ENCODE measurements at places on chromosomes 1 and 21.

- no peak for DNase-seq
These were observed 56.6 kb downstream of the PRKCZ start for GRCh38 chr1:2106659-2107405.

GRCh38 chr21:34037009-34037795, 36.2 kb upstream of the MRPS6 start:
- peak; percentile 58 for DNase-seq

DNA sequence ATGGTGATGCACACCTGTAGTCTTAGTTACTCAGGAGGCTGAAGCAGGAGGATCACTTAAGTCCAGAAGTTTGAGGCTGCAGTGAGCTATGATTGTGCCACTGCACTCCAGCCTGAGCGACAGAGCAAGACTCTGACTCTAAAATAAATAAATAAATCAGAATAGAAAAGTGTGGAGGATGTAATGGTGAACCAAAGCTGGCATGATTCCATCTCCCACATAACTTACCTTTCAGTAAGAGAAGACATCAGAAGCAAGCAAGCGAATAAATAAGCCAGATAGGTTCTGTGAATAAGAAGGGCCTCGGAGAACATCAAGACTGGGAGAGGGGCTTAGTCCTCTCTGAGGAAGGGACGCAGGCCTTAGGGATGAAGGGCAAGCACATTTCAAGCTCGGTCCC, 59.5 kb downstream of the TOMM20 start:
- DNase-seq, result no peak

GRCh38 chr21:38269576-38269936, 12.8 kb downstream of the KCNJ15 start:
- no peak for DNase-seq

DNA sequence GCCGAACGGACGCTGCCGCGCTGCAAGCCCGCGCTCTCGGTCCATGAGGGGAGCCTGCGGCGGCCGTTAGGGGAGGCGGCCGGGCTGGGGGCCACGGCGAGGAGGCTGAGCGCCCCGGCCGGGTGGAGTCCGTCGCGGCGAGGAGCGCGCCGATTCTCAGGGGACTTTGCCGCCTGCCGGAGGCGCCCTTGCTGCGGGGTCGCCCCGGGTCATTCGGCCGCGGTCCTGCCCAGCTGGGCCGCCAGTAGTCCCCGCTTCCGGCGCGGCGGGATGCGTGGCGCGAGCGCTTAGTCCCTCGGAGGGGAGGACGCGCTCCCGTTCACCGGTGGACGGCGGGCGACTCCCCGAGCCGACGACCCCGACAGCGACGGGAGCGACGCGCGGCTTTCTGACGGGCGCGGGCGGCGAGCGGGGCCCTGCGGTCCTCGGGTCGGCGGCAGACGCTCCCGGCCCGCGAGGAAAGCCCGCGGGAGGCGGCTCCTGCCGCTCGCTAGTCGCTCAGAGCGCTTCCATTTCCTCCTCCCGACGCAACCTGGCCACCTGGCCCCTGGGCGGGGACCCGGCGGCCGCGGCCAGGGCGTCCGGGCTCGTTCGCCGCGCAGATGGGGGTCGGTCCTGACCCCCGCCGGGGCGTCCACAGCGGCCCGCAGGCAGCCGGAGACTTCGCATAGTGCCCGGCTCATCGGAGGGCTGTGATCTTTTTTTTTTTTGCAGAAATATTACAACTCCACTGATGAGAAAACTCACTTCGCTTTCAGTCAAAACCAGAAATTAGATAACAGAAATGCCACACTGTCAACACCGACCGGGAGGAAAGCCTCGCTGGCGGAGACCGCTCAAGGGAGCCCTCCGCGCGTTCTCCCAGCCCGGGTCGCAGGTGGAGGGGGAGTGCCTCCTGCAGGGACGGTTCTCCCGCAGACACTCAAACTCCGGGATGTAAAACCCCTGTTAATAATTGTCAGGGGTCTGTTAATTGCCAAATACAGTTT, 641 bp upstream of the ZBTB21 start:
- no peak for DNase-seq

GRCh38 chr1:206537141-206537540, 29.8 kb downstream of the RASSF5 start:
- no peak for DNase-seq

DNA sequence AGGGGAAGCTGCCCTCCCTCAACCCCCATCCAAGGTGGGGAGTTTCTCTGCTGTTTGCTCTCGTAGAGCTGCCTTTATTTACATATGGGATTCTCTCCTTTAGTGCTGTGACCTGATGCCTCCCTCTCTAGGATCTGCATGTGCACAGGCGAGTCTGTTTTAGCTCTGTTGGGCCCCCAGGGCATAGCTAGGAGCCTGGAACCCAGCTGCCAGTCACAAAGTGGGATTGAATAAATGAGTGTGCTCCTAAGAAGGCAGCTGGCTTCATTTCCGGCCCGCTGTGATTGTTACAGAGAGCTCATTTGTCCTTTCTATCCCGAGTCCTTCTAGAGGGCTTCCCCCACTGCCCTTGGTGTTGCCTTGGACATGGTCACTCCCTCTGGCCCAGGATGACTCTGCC, 176.6 kb downstream of the GRIK3 start:
- no peak for DNase-seq

DNA sequence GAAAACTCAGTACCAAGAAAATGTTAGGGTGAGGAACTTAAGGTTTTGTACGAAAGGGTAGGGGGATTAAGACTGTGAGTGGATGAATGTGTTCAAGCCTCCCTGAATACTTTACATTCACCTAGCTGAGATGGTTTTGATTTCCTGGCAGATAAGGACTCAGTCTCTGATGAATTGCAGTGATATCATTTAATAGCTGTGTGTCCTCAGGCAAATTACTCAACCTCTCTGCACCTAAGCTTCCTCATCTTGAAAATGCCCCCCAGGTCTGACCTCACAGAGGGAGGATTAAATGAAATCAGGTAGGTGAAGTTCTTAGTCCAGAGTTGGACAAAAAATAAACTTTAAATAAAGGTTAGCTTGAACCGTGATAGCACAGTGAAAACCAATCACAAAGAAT, 48.4 kb downstream of the CAMK2N1 start:
- DNase-seq, result no peak

- DNase-seq, result no peak
These were observed 145.4 kb downstream of the PTGER3 start for GRCh38 chr1:70902211-70902610.

DNA sequence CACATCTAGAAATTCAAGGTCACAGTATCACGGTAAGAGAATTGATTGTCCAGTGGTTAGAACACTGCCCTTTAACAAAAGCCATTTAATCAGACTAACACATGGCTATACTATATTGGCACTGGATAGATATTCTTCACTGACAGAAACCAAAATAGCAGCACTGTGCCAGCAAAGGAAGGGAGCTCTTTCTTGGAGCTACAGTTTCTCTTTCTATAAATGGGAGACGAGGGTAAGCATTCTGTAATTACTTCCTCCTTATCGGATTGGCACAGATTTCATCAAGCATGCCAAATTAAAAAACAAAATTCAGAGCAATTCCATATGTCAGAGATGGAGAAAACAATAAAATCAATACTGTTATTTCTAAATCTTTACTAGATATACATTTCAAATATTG, 115.7 kb upstream of the CACYBP start:
- DNase-seq, result no peak

DNA sequence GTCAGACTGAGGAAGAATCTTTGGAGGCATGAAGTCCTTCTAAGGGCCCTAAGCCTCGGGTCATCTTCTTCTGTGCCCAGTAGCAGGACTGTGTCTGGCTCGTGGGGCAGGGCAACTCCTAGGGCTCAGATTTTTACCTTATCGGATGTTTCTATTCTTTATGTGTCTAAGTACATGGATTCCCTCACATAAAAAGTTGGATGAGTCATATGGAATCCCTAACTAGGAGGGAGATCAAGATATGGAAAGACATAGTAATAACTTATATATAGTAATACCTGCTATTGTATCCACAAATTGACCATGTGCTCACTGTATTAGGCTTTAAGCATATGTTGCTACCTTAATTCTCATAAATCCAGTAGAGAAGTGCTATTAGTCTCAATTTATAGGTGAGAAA, 364.5 kb upstream of the CAMK1G start:
- DNase-seq, result no peak

GRCh38 chr21:45292399-45293219, 4.9 kb upstream of the POFUT2 start:
- DNase-seq, result peak; percentile 84

DNA sequence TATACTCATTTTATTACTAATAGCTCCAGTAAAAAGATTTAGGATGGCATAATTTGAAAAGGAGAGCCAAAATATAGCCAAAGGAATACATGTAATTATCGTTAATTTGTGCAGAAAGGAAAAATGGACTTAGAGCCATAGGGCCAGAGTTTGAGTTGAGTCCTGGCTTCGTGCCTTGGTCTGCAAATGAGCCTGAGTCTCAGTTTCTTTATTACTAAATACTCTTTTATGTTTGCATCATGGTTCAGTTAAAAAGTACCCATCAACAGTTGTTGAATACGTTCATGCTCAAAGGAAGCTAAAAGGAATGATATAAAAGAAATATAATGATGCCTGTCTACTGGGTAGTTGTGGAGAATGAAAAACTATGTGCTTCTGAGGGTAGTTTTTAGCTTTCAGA, 155.7 kb upstream of the FAM78B start:
- DNase-seq, result no peak

DNA sequence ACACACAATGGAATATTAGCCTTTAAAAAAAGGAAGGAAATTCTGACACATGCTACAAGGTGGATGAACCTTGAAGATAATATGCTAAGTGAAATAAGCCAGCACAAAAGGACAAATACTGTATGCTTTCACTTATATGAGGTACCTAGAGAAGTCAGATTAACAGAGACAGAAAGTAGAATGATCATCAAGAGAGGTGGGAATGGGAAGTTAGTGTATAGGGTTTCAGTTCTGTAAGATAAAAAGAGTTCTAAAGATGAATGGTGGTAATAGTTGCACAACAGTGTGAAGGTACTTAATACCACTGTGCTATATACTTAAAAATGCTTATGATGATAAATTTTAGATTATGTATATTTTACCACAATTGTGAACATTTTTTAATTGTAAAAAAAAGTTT, 7.2 kb downstream of the RPAP2 start:
- no peak for DNase-seq

- DNase-seq, result no peak
These were observed 93.6 kb downstream of the SIM2 start for GRCh38 chr21:36792505-36792967.

DNA sequence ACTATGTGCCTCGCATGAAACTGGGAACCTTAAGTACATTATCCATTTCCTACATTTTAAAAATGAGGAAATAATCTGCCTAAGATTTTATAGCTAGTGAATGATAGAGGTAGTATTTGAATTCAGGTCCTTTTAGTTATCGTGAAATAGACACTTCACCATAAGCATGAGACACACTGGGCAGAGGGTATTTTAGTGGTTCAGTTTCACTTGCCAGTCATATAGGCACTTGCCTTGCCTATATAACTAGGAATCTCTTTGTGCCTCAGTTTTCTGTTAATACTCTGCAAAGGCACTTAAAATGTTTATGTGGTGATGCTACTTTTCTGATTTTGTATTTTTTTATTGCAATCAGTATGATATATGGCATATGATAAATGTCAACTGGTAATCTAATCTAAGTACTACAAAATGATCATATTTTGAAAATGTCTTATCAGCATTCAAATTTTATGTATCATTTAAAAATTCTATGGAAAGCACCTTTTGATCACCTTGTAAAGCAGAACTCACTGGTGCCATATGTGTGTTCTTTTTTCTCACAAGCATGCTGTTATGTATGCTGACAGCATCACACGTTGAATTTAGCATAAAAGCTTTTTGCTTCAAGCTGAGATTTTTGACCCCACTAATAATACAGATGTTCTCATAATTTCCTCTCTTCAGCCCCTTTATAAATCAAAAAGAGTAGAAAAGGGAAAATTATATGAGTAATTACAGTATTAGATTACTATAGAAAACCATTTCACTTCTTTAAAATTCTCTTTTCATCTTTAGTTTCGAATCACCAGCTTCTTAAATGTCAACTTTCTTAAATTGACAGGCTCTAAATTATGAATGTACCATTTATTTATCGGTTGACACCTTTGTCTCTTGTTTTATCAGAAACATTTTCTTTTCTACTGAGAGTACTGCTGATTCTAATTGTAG, 52.6 kb downstream of the RPS6KC1 start:
- no peak for DNase-seq

DNA sequence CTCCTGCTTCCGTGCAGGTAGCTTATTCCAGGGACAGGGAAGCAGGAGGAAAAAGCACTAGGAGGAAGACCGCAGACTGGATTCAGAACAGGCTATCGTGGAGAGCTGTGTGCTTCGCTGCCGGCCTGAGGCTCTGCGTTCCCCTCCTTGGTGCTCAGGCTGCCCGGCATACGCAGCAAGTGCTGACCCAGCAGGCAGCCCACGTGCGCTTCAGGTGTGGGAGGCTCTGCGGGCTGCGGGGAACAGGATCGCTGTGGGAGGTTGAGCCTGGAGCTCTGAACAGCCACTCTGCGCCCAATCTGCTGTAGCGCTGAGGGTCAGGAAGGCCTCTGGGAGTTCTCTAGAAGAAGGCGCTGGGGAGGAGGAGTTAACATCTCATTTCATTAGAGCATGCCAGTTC, 27.9 kb downstream of the DOP1B start:
- DNase-seq, result no peak

- no peak for DNase-seq
These were observed 364.8 kb downstream of the RPS6KC1 start for GRCh38 chr1:213415691-213416380.
